Ovary (tissue), 10 donors: ENCODE measurements at places on chromosomes 5 and 9. TPM values are rescaled to one million over a fixed set of nuclear protein-coding genes. Genes with fewer than 3 reads are reported as not detected.

DNA sequence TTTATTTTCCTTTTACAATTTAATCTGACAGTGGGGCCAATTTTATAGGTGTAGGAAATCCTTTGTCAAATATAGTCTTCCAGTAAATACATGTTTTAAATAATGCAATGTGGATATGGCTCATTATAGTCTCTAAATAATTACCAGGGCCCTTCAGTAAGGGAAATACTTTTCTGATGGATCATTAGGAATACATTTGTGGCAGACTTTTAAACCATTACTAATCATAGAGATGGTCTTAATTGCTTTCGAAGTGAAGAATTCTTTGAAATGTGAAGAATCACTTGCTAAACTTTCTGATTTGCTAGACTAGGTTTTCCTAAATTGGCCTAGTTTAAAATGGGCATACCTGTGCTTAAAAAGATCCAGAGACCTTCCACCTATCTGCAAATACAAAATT, 105.6 kb upstream of the ELL2 start:
- H3K4me1 ChIP-seq = peaks cover 3% of the 10 kb centered on the region
- H3K4me3 ChIP-seq = no peak overlapping the region
- no peaks in the 10 kb centered on the region for H3K27me3 ChIP-seq
- H3K36me3 ChIP-seq = no peaks in the 10 kb centered on the region
- DNase-seq = no peak

DNA sequence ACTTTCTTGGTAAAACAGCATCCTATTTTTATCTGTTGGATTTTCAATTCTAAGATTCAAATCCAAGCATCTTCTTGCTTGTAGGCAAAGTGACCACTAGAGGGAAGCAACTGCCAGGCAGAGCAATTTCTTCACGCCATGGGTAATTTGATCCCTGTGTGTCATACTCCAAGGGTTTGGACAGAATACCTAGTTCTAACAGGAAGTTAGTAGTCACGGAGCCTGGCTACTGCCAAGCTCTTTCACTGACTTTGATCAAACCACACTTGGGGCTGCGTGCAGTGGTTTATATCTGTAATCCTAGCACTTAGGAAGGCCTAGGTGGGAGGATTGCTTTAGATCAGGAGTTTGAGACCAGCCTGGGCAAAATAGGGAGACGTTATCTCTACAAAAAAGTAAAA, 473.6 kb upstream of the TNC start:
- H3K27ac ChIP-seq = no peak overlapping the region
- no peaks in the 10 kb centered on the region for H3K36me3 ChIP-seq
- H3K4me3 ChIP-seq = no peak overlapping the region
- no peaks in the 10 kb centered on the region for H3K4me1 ChIP-seq
- DNase-seq = no peak

DNA sequence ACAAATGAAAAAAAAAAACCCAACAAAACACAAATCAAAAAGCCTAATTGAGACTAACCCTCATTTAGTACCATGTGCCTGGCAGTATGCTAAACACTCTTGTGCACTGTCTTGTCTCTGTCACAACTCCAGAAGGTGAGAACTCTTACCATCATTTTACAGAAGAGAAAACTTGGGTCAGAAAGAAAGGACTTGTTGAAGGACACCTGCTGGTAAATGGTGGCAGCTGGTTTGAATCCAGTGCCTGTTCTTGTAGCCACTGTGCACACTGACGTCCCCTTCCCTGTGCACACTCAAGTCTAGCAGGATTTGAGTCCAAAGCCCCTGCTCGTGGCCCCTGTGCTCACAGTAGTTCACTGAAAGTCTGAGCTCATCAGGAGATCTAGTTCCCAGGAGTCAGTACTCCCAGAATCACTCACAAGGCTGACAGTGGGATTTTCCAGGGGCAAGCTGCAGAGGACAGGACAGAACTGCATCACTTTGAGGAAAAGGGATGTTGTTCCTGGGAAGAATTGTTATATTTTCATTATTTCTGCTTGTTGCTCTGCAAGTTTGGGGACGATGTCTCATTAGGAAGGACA, 43.0 kb upstream of the HSD17B4 start:
- no peaks in the 10 kb centered on the region for H3K36me3 ChIP-seq
- no peak for DNase-seq
- no peak overlapping the region for H3K27ac ChIP-seq
- H3K27me3 ChIP-seq = no peaks in the 10 kb centered on the region

The C9 gene
- polyA plus RNA-seq = not detected

The PCDHB3 gene
- polyA plus RNA-seq = 2.3 TPM
